HTR-8/SVneo (cell line): ENCODE measurements at places on chromosomes 6 and 20.
A peak's percentile ranks its signal among the peaks of the same experiment; 100 is the strongest.

- DNase-seq = no peak
Observed at GRCh38 chr6:24231438-24231977, 105.5 kb downstream of the NRSN1 start.

- no peak for DNase-seq
Observed at GRCh38 chr6:11035616-11036350, 8.3 kb downstream of the ELOVL2 start.

DNA sequence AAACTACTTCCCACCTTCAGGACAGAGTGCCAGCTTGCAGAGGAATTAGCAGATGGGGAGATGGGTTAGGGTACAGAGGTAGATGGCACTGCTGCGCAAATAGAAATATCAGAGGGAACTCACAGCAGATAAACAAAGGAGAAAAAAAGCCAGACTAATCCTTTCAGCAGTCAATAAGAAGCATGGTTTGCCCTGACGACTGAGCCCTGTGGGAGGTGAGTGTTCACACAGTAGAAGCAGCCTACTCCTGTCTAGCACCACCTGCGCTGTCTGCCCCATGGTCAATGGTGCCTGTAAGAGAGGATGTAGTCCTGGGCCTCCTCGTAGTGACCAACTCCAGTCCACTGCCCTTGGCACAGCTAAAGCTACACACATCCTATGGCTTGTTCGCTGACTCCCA lies 174.1 kb downstream of the IBTK start:
- DNase-seq = no peak

GRCh38 chr20:48601798-48602197 lies 226.0 kb downstream of the PREX1 start:
- no peak for DNase-seq

DNA sequence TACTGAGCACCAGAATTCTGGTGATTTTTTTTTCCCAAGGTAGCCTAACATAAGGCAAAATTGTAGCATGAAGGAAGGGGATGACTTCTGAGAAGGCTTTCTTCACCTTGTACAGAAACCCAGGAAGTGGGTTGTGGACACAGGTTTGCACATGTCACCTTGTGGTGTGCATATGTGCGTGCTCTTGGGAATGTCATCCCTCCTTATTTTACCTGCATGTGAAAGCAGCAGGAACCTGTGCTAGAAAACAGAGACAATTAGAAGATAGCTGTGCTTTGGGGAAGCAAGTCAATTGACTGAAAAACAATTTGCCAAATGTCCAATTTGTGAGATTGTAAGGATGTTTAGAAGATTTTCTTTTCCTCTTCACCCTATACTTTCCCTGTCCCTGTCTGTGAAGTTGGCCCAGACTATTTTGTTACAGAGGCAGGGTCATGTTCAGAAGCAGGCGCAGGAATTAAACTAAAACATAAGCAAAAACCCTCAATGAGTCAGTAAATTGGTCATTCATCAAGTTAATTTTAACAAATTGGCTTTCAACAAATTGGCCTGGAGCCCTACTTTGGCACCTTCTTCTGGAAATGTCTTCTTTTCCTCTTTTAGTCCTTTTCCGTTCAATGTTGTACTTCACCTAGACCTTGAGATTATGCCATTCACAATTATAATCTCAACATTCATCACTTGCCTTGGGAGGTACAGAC lies 261.2 kb downstream of the ADGB start:
- DNase-seq = no peak

DNA sequence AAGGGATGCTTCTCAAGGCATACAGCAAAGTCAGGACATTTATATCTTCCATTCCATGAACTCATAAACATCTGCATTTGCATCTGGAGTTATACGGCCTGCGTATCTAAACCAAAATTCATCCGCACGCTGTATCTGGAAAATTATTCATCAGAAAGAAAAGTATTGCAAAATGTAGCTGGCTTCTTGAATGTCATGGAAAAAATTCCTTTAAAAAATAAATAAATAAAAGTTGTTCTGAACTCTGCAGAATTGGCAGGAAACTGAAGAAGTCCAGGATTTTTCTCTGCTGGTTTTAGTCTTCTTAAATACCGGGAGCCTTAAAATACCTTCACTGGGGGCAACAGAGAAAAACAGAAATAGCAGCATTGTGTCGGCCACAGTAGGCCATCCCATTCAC lies 23.7 kb upstream of the FOXF2 start:
- no peak for DNase-seq

DNA sequence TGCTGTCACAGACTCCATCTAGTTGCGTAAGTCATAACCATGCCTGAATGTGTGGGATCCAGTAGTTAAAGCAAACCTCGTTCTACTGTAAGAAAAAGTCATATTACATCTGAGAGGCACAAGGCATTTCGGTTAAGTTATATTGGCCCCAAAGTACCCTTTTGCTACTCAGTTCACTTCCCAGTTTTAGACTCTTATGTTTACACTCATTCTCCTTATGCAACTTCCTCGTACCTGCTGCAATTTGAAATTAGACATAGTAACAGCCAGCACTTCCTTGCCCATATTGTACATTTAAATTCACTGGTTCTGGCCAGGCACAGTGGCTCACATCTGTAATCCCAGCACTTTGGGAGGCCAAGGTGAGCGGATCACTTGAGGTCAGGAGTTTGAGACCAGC lies 37.0 kb downstream of the PEX7 start:
- DNase-seq = no peak

DNA sequence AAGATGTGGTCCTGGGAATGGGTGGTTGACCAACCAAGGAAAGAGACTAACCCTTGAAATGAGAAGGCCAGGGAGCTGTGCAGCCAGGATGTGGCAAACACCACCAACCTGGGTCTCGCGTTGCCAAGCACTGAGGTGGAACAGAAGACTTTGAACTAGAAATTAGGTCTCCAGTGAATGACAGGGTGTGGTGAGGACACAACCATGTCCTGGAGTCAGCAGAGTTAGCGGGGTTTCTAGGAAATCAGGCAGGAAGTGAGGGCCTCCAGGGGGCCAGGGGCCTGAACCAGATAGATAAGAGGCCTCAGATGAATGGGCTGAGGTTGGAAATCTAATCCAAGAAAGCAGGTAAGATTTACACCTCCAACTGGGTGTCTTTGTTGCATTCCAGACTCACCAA lies 353.3 kb upstream of the ARID1B start:
- DNase-seq = no peak

DNA sequence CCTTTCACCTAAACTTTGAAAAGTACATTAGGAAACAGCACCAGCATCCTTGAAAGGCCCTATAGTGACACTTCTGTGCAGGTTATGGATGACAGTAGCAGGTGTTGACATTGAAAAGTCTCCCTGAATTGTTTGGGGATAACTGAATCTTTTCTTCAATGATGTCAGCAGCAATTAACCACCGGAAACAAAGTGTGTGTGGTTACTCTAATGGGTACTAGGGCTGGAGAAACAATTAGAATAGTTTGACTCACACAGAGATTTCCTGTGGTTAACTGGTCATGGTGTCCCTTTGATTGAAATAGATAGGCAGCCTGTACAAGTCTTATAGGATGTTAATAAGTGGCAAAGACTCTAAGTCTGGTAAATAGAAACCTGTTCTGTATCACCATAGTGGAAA lies 189.1 kb downstream of the TBX18 start:
- no peak for DNase-seq

- no peak for DNase-seq
Observed at GRCh38 chr6:170230520-170231292, 60.2 kb downstream of the DLL1 start.

GRCh38 chr6:154277629-154278017 lies 79.0 kb downstream of the IPCEF1 start:
- no peak for DNase-seq

- DNase-seq = no peak
Observed at GRCh38 chr6:33610067-33610466, 11.1 kb upstream of the ITPR3 start.

- no peak for DNase-seq
Observed at GRCh38 chr6:119346450-119346849, 3.1 kb downstream of the MAN1A1 start.

DNA sequence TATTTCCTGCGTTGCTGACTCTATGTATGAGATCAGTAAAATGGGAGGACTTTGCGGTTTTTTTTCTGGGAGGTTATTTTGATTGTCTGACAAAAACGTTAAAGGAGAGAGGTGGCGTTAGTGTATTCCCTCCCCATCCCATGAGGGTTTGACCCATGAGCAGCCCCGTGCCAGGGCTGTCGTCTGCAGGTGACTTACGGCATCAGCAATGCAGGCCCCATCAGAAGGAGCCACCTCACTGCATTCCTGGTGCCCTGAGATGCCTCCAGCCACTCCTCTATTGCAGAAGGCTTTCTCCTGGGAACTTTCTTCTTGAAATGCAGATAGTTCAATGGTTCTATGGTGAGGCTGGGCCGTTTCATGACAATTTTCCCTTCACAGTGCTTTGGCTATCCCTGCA lies 149.3 kb downstream of the TTLL2 start:
- no peak for DNase-seq

- no peak for DNase-seq
Observed at GRCh38 chr6:93293460-93293859, 125.9 kb downstream of the EPHA7 start.

DNA sequence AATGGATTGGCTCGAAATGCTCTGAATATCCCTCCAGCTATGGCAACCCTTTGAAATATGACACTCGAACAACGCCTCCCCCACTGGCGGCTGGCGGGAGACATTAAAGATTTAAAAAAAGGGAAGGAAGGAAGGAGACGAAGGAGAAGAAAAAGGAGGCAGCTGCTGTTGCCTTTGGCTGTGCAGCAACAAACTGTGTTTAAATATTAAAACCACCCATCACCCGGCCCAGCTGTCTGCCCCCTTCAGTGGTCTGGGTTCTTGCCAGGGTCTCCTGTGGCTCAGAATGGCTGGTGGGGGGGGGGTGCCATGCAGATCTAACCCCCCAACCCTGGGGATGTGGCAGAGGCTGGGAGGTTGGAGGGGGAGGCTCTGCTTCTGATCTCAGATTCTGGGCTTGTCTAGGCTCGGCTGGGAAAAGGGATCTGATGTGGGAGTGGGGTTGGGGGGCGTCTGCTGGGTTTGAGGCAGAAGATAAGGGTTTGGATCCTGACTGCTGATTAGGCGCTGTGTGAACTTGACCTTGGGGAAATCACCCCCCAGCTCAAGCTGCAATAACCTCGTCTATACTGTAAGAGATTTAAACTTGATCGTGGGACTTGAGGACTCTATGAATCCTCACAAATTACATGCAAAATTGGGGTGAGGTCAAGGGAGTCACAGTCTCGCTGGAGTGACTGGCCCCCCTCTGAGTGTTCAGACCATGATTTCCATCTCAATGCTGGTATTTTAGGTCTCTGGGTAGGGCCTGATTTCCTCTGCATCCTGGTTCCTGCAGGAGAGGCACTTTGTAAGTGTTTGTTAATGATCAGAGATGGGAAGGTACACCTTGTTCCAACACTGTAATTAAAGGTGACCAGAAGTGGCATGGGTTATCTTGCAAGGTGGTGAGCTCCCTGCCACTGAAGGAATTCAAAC lies 40.3 kb upstream of the BLCAP start:
- peak; percentile 51 for DNase-seq

- DNase-seq = peak; percentile 75
Observed at GRCh38 chr6:110876170-110876773, 1.7 kb downstream of the AMD1 start.

GRCh38 chr6:37011656-37012378 lies 6.4 kb downstream of the FGD2 start:
- DNase-seq = no peak

DNA sequence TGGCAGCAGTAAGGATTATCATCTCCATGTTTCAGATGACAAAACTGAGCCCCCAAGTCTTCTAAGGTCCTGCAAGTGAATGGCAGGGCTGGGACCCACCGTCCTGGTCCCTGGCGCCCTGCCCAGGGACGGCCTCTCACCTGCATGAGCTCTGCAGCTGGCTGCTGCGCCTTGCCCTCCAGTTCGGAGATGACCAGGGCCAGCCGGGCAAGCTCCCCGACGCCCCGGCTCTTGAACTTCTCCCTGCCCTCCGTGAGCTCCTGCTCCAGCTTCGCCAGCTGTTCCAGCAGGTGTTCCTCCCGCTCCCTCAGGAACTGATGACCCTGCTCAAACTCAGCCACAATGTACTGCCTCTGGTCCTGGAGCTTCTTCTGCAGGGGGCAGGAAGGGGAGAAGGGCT lies 16.8 kb downstream of the TRIM26 start:
- no peak for DNase-seq

DNA sequence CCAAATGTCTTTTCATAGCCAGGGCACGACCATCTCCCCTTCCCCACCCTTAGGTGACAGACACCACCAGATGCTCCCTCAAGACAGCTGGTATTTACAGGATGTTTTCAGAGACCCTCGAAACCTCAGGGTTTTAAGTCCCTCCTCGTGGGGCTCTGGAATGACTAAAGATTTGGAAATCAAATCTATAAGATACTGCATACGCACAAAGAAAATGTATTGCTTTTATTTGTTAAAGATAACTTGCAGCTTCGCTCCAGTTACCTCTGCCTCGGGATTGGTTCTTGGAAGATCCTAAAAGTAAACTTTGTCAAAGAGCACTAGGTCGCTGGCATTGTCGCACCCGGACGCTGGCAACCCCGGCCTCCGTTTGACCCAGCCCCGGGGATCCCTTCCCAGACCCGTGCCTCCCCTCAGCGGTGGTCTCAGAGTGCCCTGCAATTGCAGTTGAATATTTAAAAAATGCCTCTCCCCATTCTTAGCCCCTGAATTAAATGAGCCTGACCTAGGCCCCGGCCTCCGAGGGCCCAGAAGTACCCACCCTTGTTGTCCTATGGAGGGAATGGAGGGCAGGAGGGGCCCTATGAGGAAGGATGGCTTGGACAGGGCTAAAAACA lies 7.1 kb downstream of the PAX1 start:
- no peak for DNase-seq
